ENCODE measurements at places on chromosomes 16 and 17. TPM values are rescaled to one million over a fixed set of nuclear protein-coding genes. Genes with fewer than 3 reads are reported as not detected.
A peak's percentile ranks its signal among the peaks of the same experiment; 100 is the strongest.

The LYZL6 gene
- not detected for total RNA-seq

The NQO1 gene
- total RNA-seq, result 105 TPM

DNA sequence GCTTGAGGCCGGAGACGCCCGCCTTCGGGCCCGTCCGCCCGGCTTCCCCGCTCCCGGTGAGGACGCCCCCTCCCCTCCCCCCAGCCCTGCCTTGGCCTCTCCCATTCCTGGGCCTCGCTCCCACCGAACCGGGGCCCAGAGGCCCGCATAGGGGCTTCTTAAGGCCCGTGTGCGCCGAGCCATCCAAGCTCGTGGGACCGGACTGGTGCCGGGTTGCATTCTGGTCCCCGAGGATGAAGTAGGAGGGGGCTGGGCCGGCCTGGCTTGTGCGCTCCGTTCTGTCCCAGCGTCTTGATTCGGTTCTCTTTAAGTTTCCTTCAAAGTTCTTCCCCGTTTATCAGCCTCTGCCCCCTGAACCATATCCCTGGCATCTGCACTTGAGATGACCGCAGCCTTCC is 488 bp downstream of the SENP3 start:
- peak overlapping the region; percentile 76 for H3K4me3 ChIP-seq
- peaks cover 47% of the 10 kb centered on the region for H3K4me1 ChIP-seq
- peak overlapping the region; percentile 81 for H3K27ac ChIP-seq
- DNase-seq, result peak; percentile 60

DNA sequence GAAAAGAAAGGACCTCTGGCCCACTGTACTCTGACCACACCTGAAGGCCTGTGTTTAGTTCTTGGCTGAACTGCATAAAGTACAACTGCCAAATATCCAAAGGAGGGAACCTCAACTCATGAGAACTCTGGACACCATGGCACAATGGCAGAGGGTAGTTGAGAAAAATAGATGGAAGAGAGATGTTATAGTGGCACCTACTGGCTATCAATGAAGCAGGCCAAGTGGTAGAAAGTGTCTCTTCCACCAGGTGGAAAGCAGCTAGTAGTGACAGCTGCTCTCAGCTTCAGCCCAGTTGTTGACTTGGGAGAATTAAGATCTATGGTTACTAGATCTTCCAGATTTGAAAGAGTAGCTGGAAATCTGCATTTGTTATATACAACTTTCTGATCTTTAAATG is 3.2 kb downstream of the MED31 start:
- H3K4me1 ChIP-seq, result peaks cover 9% of the 10 kb centered on the region
- peaks cover 58% of the 10 kb centered on the region for H3K36me3 ChIP-seq
- DNase-seq, result peak; percentile 9
- H3K4me3 ChIP-seq, result no peak overlapping the region
- no peaks in the 10 kb centered on the region for H3K27me3 ChIP-seq

GRCh38 chr16:12584488-12585233 is 219.0 kb downstream of the CPPED1 start:
- peaks cover 5% of the 10 kb centered on the region for H3K4me1 ChIP-seq
- no peaks in the 10 kb centered on the region for H3K27me3 ChIP-seq
- no peak for DNase-seq
- no peaks in the 10 kb centered on the region for H3K36me3 ChIP-seq

DNA sequence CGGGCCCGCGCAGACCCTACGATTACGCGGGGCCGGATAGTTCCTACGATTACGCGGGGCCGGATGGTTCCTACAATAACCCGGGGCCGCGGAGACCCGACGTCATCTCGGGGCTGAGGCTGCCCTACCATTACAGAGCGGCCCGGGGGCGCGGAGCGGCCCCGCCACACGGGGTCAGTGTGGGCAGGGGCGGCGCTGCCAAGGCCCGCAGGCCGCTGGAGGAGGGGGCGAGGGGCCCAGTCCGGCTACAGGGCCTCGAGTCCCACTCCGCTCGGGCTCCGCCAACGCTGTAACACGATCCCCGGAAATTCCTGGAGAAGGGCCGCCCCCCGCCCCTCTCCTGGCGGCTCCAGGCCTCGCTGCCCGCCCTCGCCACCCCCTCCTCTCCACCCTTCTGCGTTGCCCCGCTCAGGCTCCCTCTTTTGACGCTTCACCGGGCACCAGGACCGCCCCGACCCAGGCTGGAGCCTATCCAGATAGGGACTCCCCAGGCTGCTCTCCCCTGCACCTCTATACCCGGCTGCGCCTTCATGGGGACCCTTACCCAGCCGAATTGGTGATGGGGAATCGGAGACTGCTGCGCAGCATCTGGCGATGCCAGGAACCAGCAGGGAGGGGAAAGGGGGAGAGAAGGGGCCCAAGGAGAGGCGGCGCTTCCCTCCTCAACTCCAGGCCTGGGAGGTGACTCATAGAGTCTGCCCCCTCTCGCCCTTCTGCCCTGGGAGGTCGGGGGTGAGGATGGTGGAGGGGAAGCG is at the start of gene RAB34:
TSS of gene RAB34 (minus strand) at position 291 of the 755 bp plus-strand sequence. CDS start 602 bp downstream, outside the sequence.
- DNase-seq, result no peak
- peaks cover 35% of the 10 kb centered on the region for H3K4me1 ChIP-seq
- no peak within 1 kb of the TSS for H3K27ac ChIP-seq
- H3K4me3 ChIP-seq, result no peak within 1 kb of the TSS
- H3K27me3 ChIP-seq, result no peaks in the 10 kb centered on the region
- peaks cover 27% of the 10 kb centered on the region for H3K36me3 ChIP-seq

DNA sequence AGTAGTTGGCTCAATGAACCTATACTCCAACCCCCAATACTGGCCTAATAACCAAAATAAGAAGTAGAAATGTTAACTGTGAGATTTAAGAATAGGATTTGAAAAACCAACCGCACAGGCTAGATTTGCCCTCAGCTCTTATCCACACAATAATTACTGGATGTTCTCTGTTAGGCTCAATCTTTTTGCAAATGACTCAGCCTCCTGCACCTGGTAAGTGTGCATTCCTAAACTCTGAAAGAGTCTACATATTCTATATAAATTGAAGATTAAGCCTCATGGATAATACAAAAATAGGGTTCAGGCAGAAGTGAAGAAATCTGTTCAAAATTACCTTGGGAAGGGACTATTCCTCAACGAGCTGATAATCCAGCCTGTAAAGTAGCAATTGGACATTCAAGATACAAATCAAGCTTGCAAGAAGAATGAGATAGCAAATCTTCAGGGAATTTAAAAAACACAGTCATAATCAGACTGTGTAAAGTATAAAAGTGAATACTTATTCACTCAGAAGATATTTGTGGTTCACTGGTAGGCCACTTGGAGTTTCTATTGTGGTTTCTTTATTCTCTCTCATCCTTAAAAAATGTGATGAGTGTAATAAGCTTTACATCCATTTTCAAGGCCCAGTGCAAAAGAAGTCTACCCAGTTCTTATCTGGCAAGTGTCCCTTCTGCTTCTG is 931.9 kb upstream of the SOX9 start:
- H3K4me1 ChIP-seq, result no peaks in the 10 kb centered on the region
- H3K4me3 ChIP-seq, result no peak overlapping the region
- DNase-seq, result no peak
- no peaks in the 10 kb centered on the region for H3K27me3 ChIP-seq
- no peaks in the 10 kb centered on the region for H3K36me3 ChIP-seq

GRCh38 chr16:11586856-11587642 is at the start of gene LITAF:
LITAF (minus strand) TSS chr16:11586919; CDS start chr16:11556730, 30,189 bp downstream.
- H3K36me3 ChIP-seq, result no peaks in the 10 kb centered on the region
- DNase-seq, result peak; percentile 55
- peaks cover 21% of the 10 kb centered on the region for H3K27me3 ChIP-seq

- no peak overlapping the region for H3K27ac ChIP-seq
- H3K4me1 ChIP-seq, result peaks cover 24% of the 10 kb centered on the region
- H3K36me3 ChIP-seq, result peaks cover 46% of the 10 kb centered on the region
- H3K27me3 ChIP-seq, result no peaks in the 10 kb centered on the region
Measured at GRCh38 chr16:2295056-2295798, 27.3 kb upstream of the RNPS1 start.

DNA sequence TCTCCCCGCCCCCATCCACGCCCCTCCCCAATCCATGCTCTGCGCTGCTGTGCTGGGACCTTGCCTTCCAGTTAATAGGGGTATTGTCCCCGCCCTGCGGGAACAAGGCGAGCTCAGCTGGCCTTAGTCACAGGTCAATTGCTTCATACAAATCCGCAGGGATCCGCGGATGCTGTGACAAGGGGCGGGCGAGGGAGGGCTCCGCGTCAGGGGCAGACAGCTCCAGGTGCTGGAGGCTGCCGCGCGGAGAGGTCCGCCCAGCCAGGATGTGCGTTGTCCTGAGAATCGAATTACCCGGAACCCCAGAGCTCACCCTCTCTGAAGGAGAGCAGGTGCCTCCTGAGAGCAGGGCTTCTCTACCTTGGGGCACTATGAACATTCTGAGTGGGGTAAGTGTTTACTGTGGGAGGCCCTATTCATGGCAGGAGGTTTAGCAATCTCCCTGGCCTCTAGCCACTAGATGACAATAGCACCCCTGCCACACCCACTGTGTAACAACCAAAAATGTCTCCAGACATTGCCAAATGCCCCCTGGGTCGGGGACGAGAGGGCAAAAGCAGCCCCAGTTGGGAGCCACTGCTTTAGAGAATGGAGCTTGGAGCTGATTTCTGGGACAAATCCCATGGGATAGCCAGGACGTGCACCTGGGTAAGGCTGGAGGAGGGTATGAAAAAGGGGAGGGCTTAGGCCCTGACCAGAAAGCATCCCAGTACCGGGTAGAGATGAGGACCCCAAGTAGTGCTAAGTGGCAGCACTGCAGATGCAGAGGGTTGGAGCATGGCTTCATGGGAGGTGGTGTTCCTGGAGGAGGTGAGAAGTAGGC is 138.2 kb downstream of the CYLD start:
- peaks cover 3% of the 10 kb centered on the region for H3K4me1 ChIP-seq
- H3K4me3 ChIP-seq, result no peak overlapping the region
- no peaks in the 10 kb centered on the region for H3K36me3 ChIP-seq

DNA sequence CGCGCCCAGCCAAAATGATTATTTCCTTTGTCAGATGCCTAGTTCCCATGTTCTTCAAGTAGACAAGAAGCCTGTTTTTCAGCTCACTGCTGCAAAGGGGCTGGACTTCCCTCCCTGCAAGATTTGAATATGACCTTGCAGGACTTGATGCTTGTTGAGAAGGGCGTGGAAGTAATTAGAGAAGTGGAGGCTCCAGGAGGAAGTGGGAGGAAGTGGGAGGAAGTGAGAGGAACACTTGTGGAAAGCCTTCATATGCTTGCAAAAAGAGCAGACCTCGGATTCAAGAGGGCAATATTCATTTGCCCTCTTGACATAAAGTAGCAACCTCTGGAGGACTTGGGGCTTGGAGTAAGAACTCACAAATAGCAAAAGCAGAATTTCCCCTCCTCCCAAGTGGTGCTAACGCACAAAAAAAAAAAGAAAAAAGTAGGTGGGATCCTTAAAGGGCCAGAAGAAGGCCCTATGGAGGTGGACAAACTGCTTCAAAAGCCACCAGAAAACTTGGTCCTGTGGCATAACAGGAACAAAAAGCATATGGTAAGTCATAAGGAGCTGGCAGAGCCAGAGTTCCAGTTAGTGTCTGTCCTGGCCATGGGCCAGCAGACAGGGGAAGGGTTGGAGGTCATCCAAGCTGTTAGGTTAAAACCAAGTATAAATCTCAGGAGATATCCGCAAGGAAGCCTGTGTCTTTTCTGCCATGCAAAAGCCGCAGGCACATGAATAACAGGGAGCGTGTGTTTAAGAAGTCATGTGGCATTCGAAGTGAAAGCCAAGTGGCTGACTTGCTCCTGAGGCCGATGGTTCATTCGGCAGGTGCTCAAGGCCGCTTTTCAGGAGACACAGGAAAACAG is 20.6 kb upstream of the PRKAR1A start:
- no peak overlapping the region for H3K4me3 ChIP-seq
- no peaks in the 10 kb centered on the region for H3K4me1 ChIP-seq
- no peak overlapping the region for H3K27ac ChIP-seq
- peak; percentile 14 for DNase-seq
- H3K36me3 ChIP-seq, result no peaks in the 10 kb centered on the region

DNA sequence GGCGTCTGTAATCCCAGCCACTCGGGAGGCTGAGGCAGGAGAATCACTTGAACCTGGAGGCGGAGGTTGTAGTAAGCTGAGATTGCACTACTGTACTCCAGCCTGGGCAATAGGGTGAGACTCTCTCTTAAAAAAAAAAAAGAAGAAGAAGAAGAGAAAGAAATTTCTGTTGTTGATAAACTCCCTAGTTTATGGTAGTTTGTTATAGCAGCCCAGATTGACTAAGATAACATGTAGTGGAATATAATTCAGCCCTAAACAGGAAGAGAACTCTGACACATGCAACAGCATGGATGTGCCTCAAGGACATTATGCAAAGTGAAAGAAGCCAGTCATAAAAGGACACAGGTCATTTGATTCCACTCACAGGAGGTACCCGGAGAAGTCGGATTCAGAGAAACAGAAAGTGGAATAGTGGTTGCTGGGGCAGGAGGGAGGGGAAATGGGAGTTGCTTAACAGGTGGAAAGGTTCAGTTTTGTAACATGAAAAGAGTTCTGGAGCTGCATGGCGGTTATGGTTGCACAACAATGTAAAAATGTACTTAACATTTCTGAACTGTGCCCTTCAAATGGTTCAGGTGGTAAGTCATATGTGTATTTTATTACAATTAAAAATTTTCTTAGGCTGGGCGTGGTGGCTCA is 26.0 kb upstream of the PRM1 start:
- no peak overlapping the region for H3K27ac ChIP-seq
- no peak overlapping the region for H3K4me3 ChIP-seq
- H3K36me3 ChIP-seq, result no peaks in the 10 kb centered on the region
- H3K4me1 ChIP-seq, result peaks cover 3% of the 10 kb centered on the region
- H3K27me3 ChIP-seq, result no peaks in the 10 kb centered on the region
- no peak for DNase-seq

GRCh38 chr17:32590974-32591373 is 104.2 kb downstream of the CDK5R1 start:
- H3K4me1 ChIP-seq, result no peaks in the 10 kb centered on the region
- H3K27me3 ChIP-seq, result no peaks in the 10 kb centered on the region
- no peak overlapping the region for H3K4me3 ChIP-seq
- no peak for DNase-seq
- H3K36me3 ChIP-seq, result peaks cover 2% of the 10 kb centered on the region
- H3K27ac ChIP-seq, result no peak overlapping the region

DNA sequence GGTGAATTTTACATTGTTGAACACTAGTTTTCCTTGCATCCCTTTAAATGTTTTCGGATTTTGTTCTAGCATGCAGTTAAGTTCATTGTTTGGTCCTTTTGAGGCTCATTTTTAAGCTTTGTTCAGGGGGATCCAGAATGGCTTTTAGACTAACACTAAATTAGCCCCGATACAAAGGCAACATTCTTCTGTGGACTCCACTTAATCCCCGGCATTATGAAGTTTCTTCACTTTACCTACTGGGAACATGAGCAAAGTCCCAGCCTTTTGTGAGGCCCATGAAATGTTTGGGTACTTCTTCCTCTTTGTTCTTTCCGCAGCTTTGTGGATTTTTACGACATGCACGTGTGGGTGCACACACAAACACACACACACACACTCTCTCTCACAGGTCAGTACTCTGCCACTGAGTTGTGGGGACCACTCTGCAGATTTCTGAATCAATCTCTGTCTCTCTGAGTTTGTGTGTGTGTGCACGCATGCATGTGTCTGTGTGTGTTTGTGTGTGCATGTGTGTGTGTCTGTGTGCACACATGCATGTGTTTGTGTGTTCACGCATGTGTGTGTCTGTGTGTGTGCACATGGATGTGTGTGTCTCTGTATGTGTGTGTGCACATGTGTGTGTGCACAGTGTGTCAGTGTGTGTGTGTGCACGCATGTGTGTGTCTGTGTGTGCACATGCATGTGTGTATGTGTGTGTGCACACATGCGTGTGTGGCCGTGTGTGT is 240.4 kb upstream of the TNRC6C start:
- DNase-seq, result no peak
- no peaks in the 10 kb centered on the region for H3K4me1 ChIP-seq
- no peaks in the 10 kb centered on the region for H3K27me3 ChIP-seq
- H3K36me3 ChIP-seq, result no peaks in the 10 kb centered on the region
- H3K4me3 ChIP-seq, result no peak overlapping the region

- H3K4me3 ChIP-seq, result no peak overlapping the region
- H3K4me1 ChIP-seq, result peaks cover 64% of the 10 kb centered on the region
- H3K36me3 ChIP-seq, result no peaks in the 10 kb centered on the region
- H3K27me3 ChIP-seq, result peaks cover 93% of the 10 kb centered on the region
- DNase-seq, result no peak
- H3K27ac ChIP-seq, result no peak overlapping the region
Measured at GRCh38 chr17:80478487-80479245, 2.3 kb upstream of the NPTX1 start.
